ENCODE measurements at places on chromosomes 5 and 9.
A peak's percentile ranks its signal among the peaks of the same experiment; 100 is the strongest.

DNA sequence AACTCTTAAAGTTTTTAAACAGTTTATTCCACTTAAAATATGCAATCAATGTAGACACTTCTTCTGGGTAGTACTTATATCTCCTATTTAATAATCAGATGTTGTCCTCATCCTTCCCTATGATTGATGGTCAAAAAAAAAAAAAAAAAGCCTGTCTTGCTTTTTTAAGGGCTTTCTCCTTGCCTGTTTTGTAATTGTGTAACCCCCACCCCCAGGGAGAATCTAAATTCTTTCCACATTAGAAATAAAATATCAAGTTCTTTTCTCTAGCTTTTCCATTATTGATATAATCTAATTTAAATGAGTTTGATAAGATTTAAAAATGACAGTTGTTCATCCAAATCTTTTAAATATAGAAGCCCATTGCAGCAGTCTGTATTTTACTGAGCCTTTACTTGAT is 119.7 kb downstream of the CHSY3 start:
- DNase-seq: no peak

DNA sequence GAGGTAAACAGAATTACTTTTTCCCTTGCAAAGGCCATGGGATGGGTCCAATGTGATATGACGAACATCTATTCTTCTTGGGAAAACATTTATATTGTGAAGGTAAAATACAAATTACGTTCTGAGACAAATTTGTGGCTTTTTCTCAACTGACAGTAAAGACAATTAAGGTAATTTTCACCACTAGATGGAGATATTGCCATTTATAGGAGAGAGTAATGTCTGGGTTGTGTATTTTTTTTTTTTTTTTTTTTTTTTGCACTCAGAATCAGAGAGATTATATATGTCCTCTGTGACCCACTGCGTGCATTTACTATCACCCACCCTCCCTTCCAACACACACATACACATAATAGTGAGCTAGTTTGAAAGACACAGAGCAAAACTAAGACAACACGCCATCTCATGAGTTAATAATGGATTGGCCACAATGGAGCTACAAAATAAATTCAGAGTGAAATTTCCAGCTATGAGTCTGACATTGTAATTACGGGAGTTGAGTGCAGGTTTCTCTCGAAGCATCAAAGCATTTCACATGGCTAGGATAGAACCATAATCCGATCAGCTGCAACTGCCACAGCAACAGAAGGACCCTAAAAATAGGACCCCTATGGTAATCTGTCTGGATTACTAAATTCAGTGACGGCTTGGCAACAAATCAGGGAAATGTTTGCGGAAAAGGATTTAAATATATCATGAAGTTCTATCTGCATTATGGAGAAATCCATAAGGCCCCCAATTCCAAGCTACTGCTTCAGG is 49.2 kb downstream of the ANXA1 start:
- DNase-seq: peak; percentile 9

DNA sequence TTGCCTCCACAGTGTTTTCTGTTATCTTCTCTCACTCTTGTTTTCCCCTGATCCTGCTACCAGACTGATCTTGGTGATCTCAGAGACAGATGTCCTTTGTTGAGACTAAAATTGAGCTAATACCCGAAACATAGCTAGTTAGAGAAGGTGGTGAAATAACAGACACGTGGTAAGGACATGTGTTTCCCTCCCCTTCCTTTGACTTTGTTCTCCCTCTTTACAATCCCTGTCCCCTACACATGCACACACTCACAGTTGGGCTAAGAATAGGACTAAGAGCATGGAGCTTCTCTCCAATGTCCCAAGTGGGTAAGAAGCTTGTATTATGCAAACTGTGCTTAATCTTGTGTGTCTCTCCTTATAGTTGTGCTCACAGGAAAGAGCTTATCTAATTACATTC is 1603.0 kb upstream of the C9orf72 start:
- DNase-seq: no peak

DNA sequence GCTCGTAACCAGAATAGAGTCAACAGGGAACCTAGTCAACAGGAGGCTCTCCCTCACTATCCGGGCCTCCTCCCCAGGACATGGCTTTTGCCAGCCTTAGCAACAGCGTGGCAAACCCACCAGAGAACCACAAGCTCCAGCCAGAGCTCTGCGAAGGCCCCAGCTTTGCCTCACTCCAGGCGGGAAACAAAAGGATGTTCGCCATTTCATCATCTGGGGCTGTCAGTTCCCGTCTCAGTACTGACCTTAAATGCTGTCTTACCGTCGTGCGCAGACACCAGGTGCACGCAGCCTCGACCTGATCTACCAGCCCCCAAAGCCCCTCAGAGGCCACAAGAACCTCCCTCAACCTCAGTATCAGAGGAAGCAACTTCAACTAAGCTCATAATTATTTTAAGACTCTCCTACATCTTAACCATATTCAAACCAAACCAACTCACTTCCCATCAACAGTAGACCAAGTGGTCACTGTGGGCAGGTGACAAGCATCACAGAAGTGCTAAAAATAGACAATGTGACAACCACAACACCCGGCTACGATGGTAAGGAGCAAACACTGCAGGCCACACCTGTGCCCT is 71.4 kb downstream of the SEMA4D start:
- DNase-seq: no peak

- DNase-seq: no peak
These were observed 135.4 kb downstream of the UGCG start for GRCh38 chr9:112032009-112032408.

DNA sequence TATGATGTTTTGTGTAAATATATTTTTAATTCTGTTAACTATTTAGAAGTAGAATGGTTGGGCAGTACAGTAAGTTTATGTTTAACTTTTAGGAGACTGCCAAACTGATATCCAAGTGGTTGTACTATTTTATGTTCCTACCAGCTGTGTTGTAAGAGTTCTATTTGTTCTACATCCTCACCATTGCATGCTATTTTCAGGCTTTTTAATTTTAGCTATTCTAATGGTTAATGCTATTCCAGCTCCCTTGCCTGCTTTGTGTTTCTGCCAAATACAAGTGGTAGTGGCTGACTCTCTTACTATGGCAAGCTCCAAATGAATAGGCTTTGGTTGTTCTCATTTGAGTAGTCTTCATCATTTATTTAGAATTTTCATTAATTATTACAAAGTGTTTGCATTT is 476.4 kb downstream of the KIF4B start:
- no peak for DNase-seq

GRCh38 chr5:105218018-105218417 is 1655.4 kb upstream of the NUDT12 start:
- no peak for DNase-seq

DNA sequence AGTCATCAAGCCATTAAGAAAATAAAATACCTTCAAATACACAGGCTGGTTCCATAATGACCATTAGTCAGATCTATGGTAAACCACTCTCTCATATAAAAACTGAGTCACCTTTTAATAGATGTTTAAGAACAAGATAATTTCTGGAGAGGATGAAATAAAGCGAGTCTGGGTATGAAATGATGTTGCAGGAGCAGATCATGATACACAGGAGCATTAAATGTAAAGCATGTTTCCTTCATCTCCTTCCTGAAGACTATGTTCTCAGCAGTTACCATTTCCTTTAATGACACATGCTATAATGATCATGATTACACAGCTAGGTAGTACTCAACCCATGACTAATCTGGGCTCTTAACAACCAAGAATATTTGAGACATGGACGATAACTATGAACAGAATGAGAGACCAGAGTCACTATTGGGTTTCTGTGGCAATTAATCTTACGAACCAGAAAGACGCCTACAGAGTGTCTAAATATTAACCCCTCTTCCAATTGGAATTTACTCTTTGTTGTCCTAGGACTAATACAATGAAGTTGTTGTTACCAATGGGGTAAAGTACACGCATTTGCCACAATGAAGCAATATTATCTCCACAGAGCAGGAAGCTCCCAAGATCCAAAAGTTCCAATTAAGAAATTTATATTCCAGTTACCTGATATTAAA is 105.6 kb downstream of the NR6A1 start:
- no peak for DNase-seq

DNA sequence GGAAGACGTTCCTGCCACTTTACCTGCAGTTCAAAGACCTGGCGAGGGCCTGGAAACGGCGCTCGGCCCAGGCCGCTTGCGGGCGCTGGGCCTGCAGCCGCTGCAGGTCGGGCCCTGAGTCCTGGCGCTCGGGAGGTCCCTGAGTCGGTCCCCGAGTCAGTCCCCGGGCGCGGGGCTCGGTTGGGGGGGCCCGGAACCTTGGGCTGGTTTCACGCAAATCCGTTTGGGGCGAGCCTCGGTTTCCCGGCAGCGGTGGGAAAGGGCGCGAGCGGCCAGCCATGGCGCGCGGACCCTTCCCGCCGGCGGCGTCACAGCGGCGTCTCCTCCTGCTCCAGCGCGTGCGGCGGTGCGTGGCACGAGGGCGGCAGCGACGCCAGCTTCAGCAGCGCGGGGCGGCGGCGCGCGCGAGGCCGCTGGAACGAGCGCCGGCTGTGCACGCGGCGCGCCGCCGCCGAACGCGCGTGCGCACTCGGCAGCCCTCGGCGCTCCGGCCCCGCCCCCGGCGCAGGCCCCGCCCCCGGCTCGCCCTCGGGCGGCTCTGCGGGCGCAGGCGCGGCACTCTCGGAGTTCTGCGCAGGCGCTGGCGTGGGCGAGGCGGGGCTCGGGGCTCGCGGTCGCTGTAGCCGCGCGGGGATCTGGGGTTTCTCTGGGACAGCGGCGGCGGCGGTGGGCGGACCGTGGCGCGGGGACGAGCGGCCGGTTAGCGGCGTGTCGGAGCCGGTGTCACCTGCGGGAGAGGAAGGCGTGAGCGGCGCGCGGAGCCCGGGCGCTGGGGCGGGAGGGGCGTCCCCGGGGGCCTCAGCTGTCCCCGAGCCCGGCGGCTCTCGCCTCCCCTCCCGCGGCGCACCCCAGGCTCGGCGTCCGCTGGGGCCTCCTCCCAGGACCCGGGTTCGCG is 29.9 kb downstream of the EXOC3 start:
- DNase-seq: peak; percentile 79
